ENCODE measurements at places on chromosomes 5 and 9. TPM values are rescaled to one million over a fixed set of nuclear protein-coding genes. Genes with fewer than 3 reads are reported as not detected.

- no peaks in the 10 kb centered on the region for H3K27me3 ChIP-seq
- no peaks in the 10 kb centered on the region for H3K36me3 ChIP-seq
- H3K27ac ChIP-seq = no peak overlapping the region
- no peak overlapping the region for H3K4me3 ChIP-seq
Measured at GRCh38 chr5:148834689-148835088, 8.3 kb downstream of the ADRB2 start.

GRCh38 chr5:4022056-4022670 is 426.5 kb downstream of the IRX1 start:
- DNase-seq = no peak
- H3K4me1 ChIP-seq = no peaks in the 10 kb centered on the region
- H3K27me3 ChIP-seq = no peaks in the 10 kb centered on the region
- no peak overlapping the region for H3K4me3 ChIP-seq

SNAPC3 gene
- total RNA-seq = 8.4 TPM

DNA sequence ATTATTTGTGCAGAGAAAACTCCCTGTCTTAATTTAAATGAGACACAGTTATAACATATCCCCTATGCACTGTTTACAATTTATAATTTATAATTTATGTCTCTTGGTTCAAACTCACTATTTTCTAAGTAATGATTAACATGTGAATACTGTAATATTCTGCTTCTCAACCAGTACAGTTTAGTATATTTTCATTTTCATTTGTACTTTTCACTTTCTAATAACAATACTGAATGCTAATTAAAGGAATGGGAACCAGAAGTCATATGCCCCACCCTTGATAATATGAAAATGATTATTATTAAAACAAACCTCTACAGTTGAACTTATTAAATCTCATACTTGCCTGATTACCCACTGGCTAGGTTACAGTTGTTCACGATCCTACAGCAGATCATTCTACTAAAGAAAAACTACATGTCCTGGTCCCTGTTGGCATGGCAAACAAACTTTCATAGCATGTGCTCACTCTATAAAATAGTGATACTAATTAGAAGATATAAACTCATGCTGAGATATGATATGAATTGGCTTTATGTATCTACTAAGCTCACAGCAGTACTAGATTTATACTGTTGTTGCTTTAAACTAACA is 66.4 kb downstream of the POU5F2 start:
- H3K4me3 ChIP-seq = no peak overlapping the region
- H3K36me3 ChIP-seq = no peaks in the 10 kb centered on the region
- no peak overlapping the region for H3K27ac ChIP-seq
- no peaks in the 10 kb centered on the region for H3K27me3 ChIP-seq
- H3K4me1 ChIP-seq = peaks cover 16% of the 10 kb centered on the region
- no peak for DNase-seq

GRCh38 chr5:52728224-52728623 is 59.5 kb upstream of the ITGA1 start:
- H3K27ac ChIP-seq = no peak overlapping the region
- no peak overlapping the region for H3K4me3 ChIP-seq

DNA sequence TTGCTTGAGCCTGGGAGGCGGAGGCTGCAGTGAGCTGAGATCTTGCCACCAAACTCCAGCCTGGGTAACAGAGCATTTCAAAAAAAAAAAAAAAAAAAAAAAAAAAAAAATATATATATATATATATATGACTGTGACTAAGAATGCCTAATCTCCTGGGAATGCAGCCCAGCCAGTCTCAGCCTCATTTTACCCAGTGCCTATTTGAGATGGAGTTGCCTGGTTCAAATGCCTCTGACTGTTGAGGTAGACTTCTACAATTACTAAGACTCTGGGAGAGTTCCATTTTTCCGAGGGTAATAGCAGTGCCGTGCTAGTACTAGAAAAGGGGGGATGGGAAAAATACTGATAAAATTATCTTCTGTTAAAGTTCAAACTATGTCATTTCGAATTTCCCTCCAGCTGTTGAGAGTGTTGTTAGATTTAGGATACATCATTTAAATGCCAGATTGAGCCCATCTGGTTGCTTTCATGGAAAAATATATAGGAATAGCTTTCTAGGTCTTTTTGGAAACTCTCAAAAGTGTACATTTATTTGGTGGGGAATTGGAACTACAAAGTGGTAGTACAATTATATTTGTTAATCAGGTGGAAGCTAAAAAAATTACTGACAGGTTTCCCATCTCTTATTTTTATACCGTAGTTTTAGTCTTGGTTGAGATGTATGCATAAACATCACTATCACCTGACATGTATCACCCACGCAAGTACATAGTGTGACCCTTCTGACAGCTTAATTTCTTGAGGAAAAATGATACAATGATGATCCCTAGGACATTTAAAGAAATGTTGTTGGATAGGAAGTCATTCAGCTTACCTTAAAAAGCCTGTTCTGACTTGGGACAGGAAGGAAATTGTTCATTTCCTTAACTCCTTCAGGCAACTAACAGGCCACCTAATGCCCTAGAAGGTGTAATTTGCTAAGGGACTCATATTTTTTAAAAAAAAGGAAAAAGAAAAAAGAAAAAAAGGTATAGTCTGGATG is 214.9 kb downstream of the ADAMTSL1 start:
- H3K4me1 ChIP-seq = no peaks in the 10 kb centered on the region
- H3K27me3 ChIP-seq = no peaks in the 10 kb centered on the region
- no peak for DNase-seq
- no peak overlapping the region for H3K27ac ChIP-seq
- no peak overlapping the region for H3K4me3 ChIP-seq

- no peaks in the 10 kb centered on the region for H3K27me3 ChIP-seq
- H3K27ac ChIP-seq = no peak overlapping the region
- H3K4me3 ChIP-seq = no peak overlapping the region
- no peaks in the 10 kb centered on the region for H3K36me3 ChIP-seq
Measured at GRCh38 chr5:33692980-33693379, 198.8 kb downstream of the ADAMTS12 start.
